ENCODE measurements at places on chromosomes 4 and X. TPM values are rescaled to one million over a fixed set of nuclear protein-coding genes. Genes with fewer than 3 reads are reported as not detected.
A peak's percentile ranks its signal among the peaks of the same experiment; 100 is the strongest.

GRCh38 chrX:11401966-11402365, 108.8 kb downstream of the AMELX start:
- no peak for DNase-seq

GRCh38 chr4:161186012-161186411, 977.8 kb downstream of the FSTL5 start:
- no peak for DNase-seq

GRCh38 chr4:39942507-39942906, 35.2 kb downstream of the PDS5A start:
- DNase-seq, result no peak

- DNase-seq, result no peak
Measured at GRCh38 chr4:115229873-115230272, 116.5 kb upstream of the NDST4 start.

DNA sequence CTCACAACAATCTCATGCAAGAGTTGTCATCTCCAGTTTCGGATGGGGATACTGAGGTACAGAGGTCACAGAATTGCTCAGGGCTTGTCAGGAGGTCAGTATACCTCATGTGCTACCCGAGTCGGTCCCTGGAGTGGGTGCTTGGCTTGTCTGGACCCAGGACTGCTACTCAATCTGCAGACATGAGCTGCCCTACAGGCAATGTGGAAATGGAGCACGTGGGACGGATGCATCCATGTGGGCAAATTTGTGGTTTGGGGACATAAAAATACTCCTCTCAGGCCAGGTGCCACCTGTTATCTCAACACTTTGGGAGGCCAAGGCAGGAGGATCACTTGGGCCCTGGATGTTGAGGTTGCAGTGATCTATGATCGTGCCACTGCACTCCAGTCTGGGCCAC, 15.8 kb downstream of the USP11 start:
- DNase-seq, result peak; percentile 56

DNA sequence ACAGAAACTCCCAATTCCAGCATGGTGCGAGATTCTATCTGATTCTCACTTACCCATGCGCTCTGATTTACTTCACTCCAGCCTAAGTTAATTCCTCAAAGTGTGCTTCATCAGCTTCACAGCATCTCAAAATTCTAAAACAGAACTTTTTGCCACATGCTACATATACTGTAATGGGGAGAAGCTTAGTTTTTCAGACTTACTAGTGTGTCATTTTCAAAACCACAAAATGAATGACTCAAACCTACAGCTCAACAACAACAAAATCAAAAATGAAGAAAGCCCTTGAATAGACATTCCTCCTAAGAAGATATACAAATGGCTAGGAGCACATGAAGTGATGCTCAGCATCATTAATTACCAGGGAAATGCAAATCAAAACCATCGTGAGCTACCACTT, 14.9 kb downstream of the IRF2 start:
- DNase-seq, result no peak

DNA sequence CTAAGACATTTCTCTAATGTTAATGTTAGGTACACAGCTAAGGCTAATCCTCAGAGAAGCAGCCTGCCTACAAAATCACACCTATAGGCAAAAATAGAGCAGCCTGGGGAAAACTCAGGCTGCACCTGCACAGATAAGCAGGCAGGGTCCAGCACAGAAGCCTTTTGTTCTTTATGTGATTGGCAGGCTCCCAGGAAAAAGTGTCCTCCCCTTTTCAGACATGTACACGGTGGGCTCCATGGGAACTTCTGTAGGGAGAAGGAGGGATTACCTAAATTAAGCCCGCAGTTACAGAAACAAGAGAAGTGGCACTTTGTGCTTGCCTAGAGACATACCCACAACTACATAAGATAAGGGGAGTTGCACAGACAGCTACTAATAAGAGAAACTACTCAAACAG, 4.0 kb upstream of the HSPA4L start:
- no peak for DNase-seq

MAGEA10 gene
- not detected for total RNA-seq

DNA sequence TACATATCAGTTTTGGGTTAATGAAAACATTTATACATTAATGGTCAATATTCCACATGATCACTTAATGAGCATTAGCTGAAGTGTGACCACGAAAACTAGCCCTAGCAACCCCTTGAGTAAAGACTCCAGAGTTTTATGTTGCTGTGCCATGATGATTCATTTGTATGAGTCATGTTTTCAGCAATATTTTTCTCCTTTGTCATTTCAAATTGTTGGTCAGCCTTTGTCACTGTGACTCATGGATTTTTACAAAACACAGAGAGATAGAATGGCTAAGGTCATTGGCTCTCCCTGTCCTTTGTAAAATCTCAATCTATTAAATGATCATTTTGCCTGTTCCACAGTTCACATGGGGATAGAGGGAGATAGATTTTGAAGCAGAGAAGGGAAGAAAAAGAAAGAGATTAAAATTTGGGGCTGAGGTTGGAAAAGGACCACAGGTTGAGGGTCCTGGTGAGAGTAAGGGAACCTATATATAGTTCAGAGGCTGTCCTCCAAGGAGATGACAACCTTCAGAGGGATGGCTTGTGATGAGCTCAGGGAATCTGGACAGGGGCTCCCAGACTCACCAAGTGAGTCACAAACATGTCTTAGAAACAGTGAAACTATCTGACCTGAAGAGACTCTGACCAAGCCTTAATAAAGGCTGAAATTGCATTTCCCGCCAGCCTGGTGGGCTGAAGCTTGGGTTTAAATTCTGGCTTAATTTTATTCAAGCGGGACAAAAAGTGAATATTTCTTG, 25.6 kb downstream of the NR0B1 start:
- DNase-seq, result no peak

KLKB1 gene
- total RNA-seq, result 0.89 TPM

CSN1S1 gene
- not detected for total RNA-seq

LDB2 gene
- total RNA-seq, result 33.3 TPM

GRCh38 chrX:4936315-4936714, 1222.9 kb upstream of the PRKX start:
- DNase-seq, result no peak

GRCh38 chr4:174928174-174928573, 10.0 kb downstream of the ADAM29 start:
- no peak for DNase-seq

BMP2K gene
- 37.6 TPM for total RNA-seq

MEPE gene
- total RNA-seq, result not detected

GRCh38 chr4:53185869-53186585, 179.8 kb downstream of the SCFD2 start:
- DNase-seq, result no peak

EDA gene
- 5.9 TPM for total RNA-seq

GRCh38 chrX:23194885-23195554, 139.6 kb upstream of the PTCHD1 start:
- no peak for DNase-seq

DNA sequence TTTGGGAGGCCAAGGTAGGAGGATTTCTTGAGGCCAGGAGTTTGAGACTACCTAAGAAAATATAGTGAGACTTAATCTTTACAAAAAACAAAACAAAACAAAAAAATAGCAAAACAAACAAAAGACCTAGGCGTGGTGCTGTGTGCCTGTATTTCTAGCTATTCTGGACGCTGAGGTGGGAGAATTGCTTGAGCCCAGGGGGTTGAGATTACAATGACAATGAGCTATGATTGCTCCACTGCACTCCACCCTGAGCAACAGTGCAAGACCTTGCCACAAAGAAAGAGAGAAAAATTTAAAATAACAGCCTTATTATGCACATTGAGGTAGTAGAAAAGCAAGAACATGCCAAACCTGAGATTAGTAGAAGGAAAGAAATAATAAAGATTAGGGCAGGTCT, 657.7 kb downstream of the PDHA2 start:
- DNase-seq, result no peak

UTP3 gene
- 22.8 TPM for total RNA-seq
